Foreskin fibroblast (primary cell): ENCODE measurements at places on chromosomes 13 and 19.

DNA sequence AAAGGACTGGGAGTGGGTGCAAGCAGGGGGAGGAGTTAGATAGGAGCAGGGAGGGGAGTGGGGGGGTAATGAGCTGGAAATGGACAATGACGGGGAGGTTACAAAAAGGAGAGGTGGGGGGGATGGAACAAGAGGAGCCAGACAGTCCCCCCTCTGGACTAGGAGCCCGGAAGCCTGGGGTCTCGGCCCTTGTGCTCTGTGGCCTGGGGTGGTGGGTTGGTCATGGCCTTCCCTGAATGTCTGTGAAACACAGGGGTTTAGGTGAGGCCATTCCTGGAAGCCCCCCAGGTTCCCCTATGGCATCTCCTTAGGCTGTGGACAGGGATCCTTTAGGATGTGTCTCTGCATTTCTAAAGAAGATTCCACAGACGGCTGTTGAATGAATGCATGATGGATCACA is 12.1 kb downstream of the KCNC3 start:
- no peak for DNase-seq

DNA sequence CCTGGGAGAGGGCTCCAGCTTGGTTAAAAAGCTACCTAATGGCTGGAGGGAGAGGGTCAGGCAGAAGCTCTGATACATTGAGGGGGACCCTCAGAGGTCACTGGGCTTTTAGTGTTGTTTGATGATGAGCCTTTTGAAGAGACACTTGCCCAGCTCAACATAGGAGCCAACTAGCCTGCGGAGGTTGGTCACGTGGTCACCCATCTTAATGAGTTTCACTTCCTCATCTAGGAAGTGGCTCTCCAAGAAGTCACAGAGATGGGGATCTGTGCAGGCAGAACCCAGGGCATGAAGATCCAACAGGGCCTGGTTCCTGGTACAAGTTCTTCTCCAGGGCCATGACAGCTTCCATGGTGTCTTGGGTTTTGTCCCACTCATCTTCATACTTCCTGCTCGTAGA is 33.4 kb downstream of the IPO5 start:
- DNase-seq, result no peak

GRCh38 chr13:81320516-81320915 is 979.6 kb upstream of the SPRY2 start:
- DNase-seq, result no peak

- DNase-seq, result peak; percentile 45
These were observed at the start of gene FSD1 for GRCh38 chr19:4304538-4305256. Gene FSD1 (plus strand): TSS chr19:4304598. CDS start chr19:4304747, 149 bp downstream.

GRCh38 chr19:56094449-56094848 is 26.6 kb downstream of the ZNF787 start:
- DNase-seq, result no peak

DNA sequence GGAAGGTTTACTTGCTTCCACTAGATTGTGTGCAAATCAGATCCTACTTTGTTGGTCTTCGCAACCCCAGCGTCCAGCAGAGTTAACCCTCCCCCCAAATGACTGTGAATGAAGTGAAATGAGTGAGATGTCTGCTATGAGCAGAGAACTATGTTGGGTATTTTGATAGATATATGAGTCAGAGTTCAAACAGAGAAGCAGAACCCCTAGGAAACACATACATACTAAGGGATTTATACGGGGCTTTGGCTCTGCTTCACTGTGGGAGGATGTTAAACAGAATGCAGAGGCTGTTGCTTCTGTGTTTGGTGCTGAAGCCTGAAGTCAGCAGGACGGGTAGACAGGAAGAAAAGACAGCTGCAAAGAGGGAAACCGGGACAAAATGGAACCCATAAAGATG is 197.0 kb downstream of the MZT1 start:
- DNase-seq, result no peak

DNA sequence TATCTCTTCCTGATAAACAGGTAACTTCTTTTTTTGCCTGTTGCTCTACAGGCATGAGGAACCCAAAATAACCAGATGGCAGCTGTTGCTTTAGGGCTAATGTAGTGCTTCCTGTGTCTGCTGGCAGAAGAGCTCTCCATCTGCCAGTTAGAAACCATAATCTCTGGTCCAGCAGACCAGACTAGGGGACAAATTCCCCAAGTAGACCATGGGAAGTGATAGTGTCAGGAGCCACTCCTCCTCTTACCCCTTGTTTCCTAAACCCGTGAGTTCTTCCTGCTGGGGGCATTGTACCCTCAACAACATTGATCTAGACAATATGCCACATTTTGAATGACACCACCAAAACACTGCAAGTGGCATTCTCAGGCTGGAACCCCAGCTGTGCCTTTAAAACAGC is 135.9 kb downstream of the DLEU7 start:
- no peak for DNase-seq

GRCh38 chr19:35265900-35266519 is 2.8 kb upstream of the USF2 start:
- DNase-seq, result no peak

- DNase-seq, result no peak
These were observed 212.5 kb upstream of the ZNF536 start for GRCh38 chr19:30159636-30160035.

- no peak for DNase-seq
These were observed 31.0 kb downstream of the ATP11A start for GRCh38 chr13:112720814-112721197.

GRCh38 chr19:33798681-33799111 is 2.0 kb downstream of the KCTD15 start:
- DNase-seq, result peak; percentile 70

GRCh38 chr13:94218951-94219350 is 260.5 kb downstream of the DCT start:
- DNase-seq, result no peak

DNA sequence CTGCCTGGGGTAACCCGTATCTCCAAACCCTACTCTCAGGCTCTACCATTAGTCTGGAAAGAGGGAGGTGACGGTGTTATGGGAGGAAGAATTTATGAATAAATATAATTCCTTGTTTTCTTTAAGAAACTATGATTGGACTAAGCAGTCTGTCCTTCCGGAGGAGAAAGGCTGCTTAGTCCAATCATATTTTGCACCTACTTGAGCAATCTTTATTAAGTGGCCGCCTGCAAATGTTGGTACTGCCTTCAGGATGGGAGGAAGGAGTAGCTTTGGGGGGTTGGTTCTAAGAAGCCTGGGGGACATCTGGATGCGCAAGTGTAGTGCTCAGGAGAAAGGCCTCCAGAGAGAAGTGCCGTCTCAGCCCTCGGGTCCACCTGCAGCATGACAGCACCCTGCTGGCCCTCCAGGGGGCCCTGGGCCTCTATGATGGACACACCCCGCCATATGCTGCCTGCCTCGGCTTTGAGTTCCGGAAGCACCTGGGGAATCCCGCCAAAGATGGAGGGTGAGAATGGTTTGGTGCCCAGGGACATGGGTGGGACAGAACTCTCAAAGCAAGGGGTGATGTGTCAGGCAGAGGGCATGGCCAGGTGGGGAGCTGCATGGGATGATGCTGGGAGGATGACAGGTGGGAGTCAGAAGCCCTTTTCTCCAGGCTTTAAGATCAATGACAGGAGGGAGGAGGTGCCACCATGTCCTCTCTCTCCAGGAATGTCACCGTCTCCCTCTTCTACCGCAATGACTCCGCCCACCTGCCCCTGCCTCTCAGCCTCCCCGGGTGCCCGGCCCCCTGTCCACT is 4.1 kb downstream of the ACP4 start:
- peak; percentile 60 for DNase-seq

- DNase-seq, result no peak
These were observed 173.1 kb upstream of the RFC3 start for GRCh38 chr13:33644581-33645543.

- no peak for DNase-seq
These were observed 1.3 kb downstream of the ATP7B start for GRCh38 chr13:52009946-52010345.

DNA sequence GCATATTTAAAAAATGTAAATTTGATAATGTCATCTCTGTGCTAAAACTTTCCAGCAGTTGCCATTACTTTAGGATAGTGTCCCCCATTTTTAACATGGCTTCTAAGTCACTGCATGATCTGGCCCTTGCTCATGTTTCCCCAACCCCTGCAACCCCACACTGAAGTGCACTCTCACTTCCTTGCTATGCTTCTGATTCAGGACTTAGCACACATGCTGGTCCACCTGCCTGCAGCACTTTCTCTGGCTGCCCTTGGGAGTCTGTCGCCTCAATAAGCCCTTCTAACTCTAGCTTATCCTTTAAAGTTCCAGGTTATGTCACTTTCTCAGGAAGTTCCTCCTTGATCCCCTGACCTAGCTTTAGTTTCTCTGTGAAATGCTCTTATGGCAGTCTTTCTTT is 241.0 kb downstream of the POSTN start:
- peak; percentile 60 for DNase-seq
